ENCODE measurements at places on chromosomes 1 and 21.

GRCh38 chr1:108699375-108700332 is 7.5 kb downstream of the PRPF38B start:
- peaks cover 21% of the 10 kb centered on the region for H3K4me1 ChIP-seq
- DNase-seq = no peak
- peaks cover 4% of the 10 kb centered on the region for H3K36me3 ChIP-seq
- no peak overlapping the region for H3K27ac ChIP-seq

DNA sequence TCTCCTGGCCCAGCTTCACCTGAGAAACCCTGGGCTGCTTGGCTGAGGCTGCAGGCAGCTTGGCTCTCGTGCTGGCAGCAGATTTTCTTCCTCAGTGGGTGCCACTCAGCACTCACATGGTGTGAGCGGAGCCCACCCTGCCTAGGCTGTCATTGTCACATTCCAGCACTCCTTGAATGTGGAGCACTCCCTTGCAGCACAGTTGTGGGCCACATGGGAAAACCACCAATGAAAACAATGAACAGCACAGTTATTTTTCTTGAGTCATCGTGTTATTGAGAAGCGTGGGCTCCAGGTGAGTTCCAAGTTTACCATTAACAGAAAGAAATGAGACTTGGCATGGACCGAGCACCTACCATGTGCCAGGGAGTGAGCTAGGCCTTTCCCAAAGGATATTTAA is 27.2 kb upstream of the TRIM67 start:
- DNase-seq = no peak
- no peak overlapping the region for H3K27ac ChIP-seq
- no peak overlapping the region for H3K4me3 ChIP-seq

- no peak overlapping the region for H3K4me3 ChIP-seq
- H3K36me3 ChIP-seq = no peaks in the 10 kb centered on the region
- H3K27ac ChIP-seq = no peak overlapping the region
- DNase-seq = no peak
- no peaks in the 10 kb centered on the region for H3K27me3 ChIP-seq
- H3K4me1 ChIP-seq = no peaks in the 10 kb centered on the region
Measured at GRCh38 chr1:101444381-101444780, 207.6 kb downstream of the S1PR1 start.

- no peaks in the 10 kb centered on the region for H3K4me1 ChIP-seq
- no peak overlapping the region for H3K4me3 ChIP-seq
- no peak overlapping the region for H3K27ac ChIP-seq
- no peaks in the 10 kb centered on the region for H3K27me3 ChIP-seq
Measured at GRCh38 chr1:178713259-178713658, 11.8 kb upstream of the RALGPS2 start.

DNA sequence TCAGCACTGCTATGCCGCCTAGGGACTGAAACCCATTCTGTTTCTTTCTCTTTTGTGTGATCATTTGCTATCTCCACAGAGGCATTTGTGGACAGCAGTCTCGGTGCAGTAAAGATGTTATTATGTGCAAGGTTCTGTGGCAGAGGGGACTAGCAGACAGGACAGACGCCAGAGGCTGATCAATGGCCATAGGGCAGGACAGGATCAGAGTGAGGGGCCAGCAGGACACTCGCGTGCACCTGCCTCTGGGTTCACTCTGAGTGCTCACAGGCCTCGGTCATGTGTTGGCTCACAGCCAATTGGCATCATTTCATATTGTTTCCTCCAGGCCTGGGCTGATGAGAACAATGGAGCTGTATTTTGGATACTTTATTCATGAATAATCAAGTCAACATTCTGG is 212.6 kb downstream of the TGFB2 start:
- H3K4me3 ChIP-seq = no peak overlapping the region
- no peak overlapping the region for H3K27ac ChIP-seq
- H3K4me1 ChIP-seq = no peaks in the 10 kb centered on the region
- H3K36me3 ChIP-seq = no peaks in the 10 kb centered on the region
- DNase-seq = no peak
- no peaks in the 10 kb centered on the region for H3K27me3 ChIP-seq
